Eye (tissue), 1 donor: ENCODE measurements at places on chromosomes 16 and 17.

DNA sequence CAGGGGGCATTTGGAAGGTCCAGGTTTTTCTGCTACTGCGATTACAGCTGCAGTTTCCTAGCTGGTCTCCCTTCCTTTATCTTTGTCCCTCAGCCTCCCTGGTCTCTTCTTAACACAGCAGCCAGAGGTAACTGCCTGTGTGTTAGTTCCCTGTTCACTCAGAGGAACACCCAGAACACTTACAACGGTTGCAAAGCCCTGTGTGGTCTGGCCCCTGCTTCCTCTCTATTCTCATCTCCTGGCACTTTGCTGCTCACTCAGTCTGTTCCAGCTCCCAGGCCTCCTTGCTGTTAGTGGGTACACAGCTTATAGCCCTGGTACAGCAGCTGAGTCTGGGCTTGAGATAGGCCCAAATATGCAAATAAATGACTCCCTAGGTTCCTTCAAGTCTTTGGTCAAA lies 16.4 kb downstream of the NTN1 start:
- DNase-seq, result no peak

- no peak for DNase-seq
Observed at GRCh38 chr17:57017625-57018024, 39.7 kb downstream of the SCPEP1 start.

DNA sequence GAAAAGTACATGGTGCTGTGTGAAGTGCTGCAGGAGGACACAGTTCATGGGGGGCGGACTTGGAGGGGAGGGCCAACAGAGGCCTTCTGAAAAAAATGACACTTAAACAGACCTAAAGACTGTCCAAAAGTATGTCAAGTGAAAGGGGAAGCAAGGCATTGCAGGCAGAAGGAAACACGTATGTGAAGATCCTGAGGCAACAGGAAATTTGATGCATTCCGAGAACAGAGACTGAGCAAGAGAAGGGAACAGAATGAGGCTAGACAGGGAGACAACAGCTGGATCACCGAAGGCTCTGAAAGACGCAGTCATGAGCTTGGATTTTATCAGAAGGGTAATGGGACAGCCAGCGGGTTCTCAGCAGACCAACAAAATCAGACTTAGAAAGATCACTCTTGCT lies 1.1 kb downstream of the IFT20 start:
- no peak for DNase-seq

- DNase-seq, result no peak
Observed at GRCh38 chr17:47907932-47908562, 12.0 kb downstream of the SP2 start.

DNA sequence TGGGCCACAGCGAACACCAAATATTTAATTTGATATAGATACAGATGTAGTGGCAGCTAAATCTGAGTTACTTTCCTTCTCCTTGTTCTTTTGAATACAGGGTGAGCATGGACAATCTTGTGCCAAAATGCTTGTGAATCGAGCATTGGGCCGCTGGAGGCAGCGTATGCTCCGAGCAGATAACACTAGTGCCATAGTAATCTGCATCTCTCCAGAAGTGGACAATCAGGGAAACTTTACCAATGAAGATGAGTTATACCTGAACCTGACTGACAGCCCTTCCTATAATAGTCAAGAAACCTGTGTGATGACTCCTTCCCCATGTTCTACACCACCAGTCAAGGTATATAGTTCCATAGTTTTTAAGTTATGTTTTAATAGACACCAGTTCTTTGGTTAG lies 21.2 kb upstream of the BCAS3 start:
- no peak for DNase-seq

DNA sequence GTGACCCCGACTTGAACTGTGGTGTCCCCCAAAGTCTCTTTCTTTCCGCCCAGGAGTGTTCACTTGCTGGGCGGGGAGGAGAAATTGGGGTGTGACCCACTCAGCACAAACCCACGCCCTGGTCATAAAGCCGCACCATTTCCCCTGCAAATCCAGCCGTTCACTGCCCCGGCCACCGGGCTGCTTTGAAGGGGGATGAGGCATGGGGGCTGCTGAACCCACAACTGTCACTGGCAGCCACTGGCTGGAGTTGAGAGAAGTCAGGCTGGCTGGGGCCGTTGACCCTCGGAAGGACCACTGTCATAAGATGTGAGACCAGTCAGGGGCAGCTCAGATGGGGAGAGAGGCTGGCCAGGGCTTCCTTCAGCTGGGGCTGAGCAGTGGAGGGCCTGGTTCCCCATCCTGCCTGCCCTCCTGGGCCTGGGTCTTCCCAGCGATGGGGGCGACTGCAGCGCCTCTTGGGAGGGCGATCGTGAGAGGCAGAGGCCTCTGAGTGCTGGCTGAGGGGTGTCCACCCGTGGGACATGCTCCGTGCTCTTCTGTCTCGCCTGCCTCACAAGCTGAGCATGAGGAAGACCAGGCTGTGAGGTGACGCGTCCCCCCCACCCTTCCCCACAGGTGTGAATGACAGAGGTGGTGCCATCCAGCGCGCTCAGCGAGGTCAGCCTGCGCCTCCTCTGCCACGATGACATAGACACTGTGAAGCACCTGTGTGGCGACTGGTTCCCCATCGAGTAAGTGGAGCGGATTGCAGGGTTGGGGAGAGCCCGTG lies 19.5 kb downstream of the C16orf90 start:
- DNase-seq, result no peak

DNA sequence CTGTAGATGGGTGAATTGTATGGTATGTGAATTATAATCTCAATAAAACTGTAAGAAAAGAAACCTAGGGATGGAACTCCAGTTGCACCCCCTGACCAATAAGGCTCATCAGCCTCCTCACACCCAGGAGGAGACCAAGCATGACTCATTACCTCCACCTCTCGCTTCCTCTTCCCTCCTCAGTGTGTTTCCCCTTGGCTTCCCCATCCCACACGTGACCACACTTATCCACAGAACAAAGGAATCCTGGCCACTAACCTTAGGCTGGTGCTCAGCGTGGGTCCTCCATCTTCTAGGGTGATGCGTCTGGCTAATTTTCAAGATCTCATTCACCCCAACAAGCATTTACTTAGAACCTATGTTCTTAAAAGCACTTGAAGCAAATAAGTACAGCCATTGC lies 36.2 kb upstream of the MAP3K14 start:
- DNase-seq, result no peak

DNA sequence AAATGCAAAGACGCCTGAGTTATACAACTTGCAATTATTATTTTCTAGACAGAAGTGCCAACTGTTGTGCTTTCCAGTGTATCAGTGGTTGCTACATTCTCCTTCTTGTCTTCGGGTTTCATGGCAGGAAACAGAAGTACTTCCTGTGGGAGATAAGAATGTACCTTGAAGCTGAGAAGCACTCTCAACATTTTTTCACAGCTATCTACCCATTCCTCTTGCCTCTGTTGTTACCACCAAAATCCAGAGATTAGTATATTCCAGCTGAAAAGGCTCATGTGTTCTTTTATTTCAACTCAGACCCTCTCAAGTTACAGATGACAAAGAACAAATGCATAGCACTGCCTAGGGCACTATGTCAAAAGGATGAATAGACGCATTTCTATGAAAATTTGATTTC lies 4.8 kb upstream of the ADAT1 start:
- no peak for DNase-seq

- DNase-seq, result no peak
Observed at GRCh38 chr17:73098919-73099318, 6.4 kb upstream of the SLC39A11 start.

DNA sequence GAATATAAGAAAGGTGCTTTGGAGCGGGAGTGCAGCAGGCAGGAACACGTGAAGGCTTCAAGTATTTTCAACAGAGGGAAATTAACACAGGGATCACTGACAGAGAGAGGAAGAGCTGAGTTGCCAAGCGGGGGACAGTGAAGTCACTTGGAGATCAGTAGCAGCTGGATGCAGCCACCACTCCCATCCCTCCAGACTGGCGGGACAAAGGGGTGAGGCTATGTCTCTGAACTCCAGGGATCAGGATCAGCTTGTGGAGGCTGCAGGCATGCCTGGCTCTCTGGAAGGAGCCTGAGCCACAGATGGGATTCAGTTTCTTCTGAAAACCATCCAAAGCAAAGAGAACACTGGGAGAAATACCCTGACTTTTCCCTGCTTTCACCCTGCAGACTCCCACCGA lies 113.7 kb upstream of the IRX3 start:
- DNase-seq, result no peak

DNA sequence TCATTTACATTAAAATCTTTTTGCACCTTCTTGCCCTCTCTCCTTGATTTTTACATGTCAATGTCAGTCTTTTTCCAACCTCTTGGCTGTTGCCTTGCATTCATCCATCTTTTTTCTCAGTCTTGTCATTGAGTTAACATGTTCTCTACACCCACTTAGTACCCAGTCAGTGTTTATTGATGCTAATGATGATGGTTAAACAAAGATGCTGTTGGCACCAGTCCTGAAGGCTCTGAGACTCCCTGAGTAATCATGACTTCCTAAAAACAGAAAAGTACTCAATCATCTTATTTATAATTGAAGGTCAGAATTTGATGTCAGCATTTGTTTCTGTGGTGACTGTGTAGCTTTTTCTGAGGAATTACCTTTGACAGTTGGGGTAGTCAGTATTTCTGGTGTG lies 104.5 kb downstream of the NLK start:
- DNase-seq, result no peak

GRCh38 chr17:78348055-78348770 lies 11.7 kb downstream of the SOCS3 start:
- DNase-seq, result no peak

DNA sequence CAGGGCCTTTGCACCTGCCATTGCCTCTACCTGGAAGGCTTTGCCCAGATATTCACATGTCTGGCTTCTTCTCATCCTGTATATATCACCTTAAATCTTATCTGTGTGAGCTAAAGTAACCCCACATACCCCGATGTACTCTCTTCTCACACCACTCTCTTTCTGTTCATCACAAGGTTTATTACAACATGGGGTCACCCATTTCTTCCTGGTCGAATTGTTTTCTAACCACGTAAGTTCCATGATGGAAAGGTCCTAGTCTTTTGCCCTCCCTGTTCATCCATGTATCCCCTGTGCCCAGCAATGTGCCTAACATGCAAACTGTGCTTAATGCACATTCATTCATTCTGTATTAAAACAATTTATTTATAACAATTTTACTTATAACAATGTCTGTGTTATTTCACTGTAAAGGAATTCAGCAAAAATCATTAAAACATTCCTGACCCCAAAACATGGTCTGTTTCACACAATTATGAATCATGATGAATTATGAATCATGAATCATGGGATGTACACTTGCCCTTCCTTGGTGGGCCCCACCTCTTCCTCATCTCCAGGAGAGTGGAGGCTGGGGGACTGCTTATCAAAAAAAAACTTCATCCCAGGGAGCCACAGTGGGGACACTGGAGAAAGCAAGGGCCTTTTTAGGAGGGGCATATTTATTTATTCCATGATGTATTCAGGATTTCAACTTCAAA lies 336.4 kb downstream of the GRIN2A start:
- no peak for DNase-seq
